CD4-positive, alpha-beta T cell treated with Interleukin-17A for 1 hour (primary cell): ENCODE measurements at places on chromosomes 4 and X.

DNA sequence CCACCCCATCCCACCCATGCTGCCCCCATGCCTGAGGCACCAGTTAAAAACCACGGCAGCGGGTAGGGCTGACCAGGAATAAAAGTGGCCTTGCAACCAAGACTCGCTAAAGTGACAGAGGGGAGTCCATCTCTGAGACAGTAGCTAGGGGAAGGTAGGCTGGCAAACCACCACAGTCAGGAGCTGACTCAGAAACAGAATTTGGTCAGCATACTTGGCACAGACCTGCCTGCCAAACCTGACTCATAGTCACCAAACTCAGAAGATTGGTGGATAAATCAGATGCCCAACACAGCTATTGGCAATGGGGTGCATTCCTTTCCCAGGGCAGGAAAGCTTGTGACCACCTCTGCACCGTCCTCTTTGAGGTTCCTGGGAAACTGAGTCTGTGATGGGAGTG lies 193.8 kb downstream of the BCOR start:
- DNase-seq, result no peak

- peak; percentile 66 for DNase-seq
Measured at GRCh38 chrX:124338733-124339514, 6.5 kb downstream of the TEX13D start.

GRCh38 chr4:145564540-145564939 lies 54.6 kb upstream of the MMAA start:
- no peak for DNase-seq

- no peak for DNase-seq
Measured at GRCh38 chr4:109412776-109413175, 20.8 kb upstream of the SEC24B start.

DNA sequence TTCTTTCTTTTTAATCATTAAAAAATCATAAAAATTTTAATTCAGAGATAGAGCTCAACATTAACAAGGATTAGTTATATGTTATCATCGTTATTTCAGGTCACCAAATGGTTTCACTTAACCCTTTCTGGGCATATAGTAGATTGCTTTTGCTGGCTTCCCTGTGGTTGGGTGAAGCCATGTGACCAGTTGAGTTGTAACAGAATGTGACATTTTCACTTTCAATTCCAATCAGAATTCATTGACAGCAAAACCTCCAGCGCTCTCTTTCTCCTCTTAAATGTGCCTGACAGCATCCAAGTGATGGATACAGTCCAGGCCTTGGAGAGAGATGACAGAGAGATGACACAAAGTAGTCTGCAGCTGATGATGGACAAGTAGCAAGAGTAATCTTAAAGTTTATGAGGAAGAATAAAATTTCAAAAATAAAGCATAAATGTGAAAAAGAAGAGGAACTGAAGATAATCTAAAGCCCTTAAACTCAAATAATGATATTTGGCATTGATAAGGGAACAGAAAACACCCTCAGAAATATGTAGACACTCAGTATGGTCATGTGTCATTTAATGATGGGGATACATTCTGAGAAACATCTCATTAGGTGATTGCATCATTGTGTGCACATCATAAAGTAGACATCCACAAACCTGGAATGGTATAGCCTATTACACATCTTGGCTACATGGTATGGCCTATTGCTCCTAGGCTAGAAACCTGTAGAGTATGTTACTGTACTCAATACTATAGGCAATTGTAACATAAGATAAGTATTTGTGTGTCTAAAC lies 92.3 kb upstream of the QRFPR start:
- no peak for DNase-seq

DNA sequence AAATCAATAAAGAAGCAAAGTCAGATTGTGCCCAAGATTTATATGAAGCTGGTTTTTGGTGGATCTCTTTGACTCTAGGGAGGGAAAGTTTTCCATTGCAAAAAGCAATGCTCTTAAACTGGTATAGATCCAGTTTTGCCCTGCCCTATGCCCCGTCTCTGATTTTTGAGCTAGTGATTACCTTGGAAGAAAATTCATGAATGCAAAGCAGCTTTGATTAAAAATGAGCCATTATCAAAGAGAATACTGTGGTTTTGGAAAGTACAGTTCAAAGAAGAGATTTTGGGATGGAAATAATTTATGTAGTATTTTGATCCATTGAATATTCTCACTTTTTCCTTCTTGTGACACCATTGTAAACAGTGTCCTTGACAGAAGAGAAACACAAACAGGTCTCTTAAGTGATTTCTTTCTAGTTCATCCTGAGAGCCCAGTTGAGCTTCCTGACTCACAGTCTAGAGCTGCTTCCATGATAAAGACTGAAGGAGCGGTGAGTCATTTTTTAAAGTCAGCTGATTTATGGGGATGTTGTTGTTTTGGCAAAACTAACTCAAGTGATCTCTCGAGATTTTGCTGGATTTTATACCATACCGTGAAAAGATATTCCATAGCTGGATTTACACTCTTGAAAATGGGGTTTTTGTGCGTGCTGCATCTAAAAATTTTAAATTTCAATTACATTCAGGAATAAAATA lies 76.7 kb downstream of the AFF1 start:
- DNase-seq, result no peak

DNA sequence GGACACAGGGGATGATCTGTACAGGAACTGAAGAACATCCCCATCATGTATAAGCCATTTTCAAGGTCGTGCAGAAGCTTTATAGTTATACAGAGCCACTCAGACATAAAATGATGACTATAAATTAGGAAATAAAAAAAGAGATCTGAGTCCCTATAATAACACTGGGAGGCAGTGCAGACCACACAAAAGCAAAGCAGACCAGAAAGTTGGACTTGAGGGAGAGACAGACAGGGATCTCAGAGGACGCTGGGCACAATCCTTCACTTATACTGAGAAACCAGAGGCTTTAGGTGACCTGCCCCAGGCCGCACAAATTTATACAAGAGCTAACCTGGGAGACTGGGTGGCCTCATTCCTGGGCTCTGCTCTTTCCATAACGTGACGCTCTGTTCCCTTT lies 70.5 kb downstream of the HADH start:
- peak; percentile 35 for DNase-seq

GRCh38 chr4:73821325-73821724 lies 15.2 kb upstream of the CXCL6 start:
- no peak for DNase-seq

DNA sequence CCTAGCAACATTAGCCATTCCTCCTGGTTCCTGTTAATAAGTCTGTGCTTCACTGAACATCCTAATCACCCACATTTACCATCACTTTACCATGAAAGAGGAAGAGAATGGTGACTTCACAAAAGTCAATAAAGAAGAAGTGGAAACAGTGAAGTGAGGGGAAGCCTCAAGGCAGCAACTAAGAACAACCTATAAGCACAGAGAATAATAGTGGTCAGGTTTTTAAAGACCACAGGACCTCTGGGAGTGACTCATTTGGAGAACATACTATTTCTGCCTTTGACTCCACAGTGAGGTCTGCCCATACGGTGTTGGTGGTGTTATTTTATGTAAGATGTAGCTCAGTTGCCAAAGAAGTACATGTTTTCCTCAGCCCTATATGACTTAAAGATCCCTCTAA lies 86.0 kb upstream of the TET2 start:
- DNase-seq, result peak; percentile 32

DNA sequence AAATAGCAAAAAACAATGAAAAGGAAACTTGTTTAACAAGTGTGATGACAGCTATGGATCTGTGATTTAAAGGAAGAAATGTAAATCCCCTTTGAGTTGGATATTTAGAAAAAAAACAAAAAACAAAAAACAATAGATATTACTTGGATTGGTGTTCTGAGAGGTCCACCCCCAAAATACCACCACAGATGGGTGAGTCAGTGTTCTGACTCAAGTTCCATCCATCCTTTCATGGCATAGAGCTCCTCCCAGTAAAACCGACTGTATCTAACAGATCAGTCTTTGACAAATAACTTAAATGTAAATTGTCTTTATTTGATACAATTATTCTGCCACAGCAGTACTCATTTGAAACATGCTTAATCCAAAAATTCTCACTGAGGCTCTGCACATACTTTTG lies 27.4 kb downstream of the TMPRSS11B start:
- DNase-seq, result no peak

GRCh38 chr4:108425988-108426387 lies 194.4 kb upstream of the RPL34 start:
- DNase-seq, result no peak

- DNase-seq, result no peak
Measured at GRCh38 chrX:20664774-20665173, 398.1 kb upstream of the RPS6KA3 start.
